ENCODE measurements at places on chromosomes 1 and 21.

DNA sequence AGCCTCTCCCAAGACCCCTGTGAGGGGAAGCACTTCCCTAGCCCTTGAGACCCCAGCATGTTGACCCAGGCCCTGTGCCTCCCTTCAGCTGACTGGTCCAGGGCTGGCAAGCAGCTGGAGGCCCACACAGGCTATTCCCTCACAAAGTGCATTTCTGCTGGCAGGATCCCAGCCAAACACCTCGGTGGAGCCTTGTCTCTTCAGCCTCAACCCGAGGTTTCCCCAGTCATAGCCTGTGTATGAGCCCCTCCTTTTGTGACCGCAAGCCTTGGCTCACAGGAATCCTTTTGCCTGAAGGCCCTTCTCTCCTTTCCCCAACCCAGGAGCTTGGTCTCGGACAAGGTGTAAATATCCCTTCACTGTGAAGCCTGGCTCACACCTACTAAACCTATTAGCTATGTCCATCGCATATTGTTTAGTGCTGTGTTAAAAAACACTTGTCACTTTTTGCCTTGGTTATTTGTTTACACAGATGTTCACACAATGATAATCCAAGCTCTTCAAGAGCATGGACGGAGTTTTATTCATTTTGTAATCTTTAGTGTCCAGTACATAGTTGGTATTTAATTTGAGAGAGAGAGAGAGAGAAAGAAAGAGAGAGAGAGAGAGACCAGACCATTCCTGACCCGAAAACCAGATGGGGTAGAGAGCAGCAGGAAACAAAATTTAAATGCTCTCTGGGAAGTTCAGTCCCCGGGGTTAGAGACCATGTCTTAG lies 8.5 kb upstream of the CD247 start:
- no peak for DNase-seq

GRCh38 chr1:26373789-26374188 lies 1.2 kb upstream of the ZNF683 start:
- no peak for DNase-seq

GRCh38 chr1:186722711-186723309 lies 42.6 kb upstream of the PTGS2 start:
- no peak for DNase-seq

DNA sequence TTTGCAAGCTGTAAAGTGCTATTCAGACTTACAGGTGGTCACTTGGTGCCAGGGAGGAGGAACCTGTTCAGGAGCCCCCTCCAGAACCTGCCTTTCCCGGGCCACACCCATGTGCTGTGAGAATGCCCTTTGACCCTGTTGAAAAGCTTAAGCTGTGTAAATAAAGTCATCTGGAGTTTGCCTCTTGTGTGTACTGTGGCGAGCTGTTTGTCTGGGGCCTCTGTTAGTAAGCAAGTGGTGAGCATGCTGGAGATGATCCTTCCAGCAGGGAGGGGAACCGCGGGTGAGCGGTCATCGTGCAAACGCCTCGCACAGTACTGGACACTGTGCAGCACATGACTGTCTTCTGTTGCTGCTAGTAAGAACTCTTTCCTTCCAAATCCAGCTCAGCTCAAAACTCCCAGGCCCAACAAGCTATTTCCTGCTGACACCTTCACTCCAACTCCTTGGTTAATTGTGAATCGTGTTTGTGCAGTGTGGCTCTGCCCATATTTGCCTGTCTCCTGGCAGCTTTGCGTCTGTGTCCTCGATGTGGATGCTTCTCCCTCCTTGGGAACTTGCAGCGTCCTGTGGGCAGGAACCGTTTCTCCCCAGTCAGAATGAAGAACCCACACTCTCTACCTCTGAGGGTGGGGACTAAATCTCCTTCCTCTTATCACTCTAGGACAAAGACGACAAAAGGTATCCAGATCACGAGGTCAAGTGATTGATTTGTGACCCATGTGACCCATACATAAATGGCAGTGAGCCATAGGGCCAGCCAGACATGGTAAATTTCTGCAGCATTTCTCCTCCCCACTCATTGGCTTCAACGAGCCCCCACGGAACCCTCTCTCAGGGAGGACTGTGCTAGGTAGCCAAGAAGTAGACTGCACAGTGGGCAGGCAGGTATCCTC lies 13.9 kb upstream of the BTG2 start:
- DNase-seq, result no peak

- DNase-seq, result no peak
Measured at GRCh38 chr1:62685431-62685859, 2.7 kb downstream of the DOCK7 start.

GRCh38 chr1:8015036-8015808 lies 10.9 kb downstream of the ERRFI1 start:
- no peak for DNase-seq

DNA sequence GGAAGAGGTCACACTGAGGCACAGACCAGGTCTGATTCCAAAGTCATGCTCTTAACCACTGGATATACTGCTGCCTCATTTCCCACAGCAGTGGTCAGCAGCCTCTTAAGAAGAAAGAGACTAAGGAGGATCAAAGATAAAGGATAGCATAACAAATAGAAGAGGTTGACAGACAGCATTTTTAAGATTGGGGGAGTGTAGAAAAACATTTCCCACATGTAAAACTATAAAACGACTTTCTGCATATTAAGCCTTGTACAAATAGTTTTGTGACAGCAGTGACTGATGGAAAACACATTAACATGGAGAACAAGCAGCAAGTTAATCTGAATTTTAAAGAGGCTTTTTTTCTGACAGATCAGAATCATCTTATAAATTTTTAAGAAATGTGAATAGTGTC lies 92.0 kb downstream of the SELENOF start:
- DNase-seq, result no peak

- no peak for DNase-seq
Measured at GRCh38 chr1:208100906-208101305, 143.3 kb downstream of the PLXNA2 start.

DNA sequence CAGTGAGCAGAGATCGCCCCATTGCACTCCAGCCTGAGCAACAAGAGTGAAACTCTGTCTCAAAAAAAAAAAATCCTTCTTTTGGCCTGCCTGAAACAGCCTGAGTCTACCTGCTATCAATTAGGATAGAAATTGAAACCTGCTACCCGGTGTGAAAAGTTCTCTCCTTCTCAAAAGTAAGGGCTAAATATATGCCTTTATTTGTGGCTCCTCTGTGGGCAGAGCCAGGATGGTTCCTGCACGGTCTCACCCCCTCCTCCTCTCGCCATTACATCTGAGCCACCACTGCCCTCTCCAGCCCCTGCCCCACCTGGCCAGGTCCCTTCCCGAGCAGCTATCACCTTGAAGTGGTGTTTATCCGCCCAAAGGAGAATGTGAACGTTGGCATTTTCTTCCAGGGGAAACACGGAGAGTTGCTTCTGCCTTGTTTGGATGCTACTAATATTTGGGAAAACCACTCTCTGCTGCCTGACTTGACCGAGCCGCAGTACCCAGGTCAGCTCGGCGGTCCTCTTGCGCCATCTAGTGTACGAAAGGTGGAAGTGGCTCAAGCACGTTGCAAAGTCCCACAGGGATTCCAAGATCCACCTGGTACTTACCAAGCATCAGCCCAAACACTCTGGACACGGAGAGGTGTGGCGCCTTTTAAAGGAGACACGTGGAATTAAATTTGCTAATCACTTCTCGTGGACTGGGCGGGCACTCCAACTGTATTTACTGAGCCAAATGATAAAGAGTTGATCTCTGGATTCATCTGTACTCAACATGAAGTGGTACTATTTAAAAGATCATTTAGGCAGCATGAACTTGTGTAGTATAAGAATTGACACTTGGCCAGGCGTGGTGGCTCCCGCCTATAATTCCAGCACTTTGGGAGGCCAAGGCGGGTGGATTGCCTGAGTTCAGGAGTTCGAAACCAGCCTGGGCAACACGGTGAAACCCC lies 31.9 kb downstream of the SETD4 start:
- no peak for DNase-seq

GRCh38 chr1:153288634-153289275 lies 24.0 kb downstream of the PGLYRP3 start:
- no peak for DNase-seq
